ENCODE measurements at places on chromosomes 12 and 14.

- no peak for DNase-seq
These were observed 61.1 kb upstream of the PLBD1 start for GRCh38 chr12:14628771-14629170.

- DNase-seq = no peak
These were observed 972 bp downstream of the PTGDR start for GRCh38 chr14:52268279-52269061.

- no peak for DNase-seq
These were observed 905 bp downstream of the CISTR start for GRCh38 chr12:53750812-53751335.

- no peak for DNase-seq
These were observed 15.1 kb downstream of the DDX51 start for GRCh38 chr12:132129007-132129406.

DNA sequence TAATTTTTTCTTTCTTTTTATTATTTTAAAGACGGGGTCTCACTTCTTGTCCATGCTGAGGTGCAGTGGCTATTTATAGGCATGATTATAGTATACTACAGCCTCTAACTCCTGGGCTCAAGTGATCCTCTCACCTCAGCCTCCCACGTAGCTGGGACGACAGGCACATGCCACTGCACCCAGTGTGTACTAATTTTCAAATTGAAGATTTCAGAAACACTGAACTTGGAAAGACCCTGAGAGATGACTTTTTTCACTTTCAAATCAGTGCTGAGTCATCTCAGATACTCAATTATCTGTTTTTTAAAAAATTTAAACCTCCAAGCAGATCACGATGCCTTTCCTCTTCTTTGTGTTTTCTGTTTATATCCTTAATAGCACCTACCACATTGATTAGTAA is 53.7 kb upstream of the COCH start:
- no peak for DNase-seq

- no peak for DNase-seq
These were observed at the start of gene ADAM20 for GRCh38 chr14:70534904-70535303. TSS of gene ADAM20 (minus strand) at chr14:70535004. CDS start at chr14:70524757, 10,247 bp downstream.

DNA sequence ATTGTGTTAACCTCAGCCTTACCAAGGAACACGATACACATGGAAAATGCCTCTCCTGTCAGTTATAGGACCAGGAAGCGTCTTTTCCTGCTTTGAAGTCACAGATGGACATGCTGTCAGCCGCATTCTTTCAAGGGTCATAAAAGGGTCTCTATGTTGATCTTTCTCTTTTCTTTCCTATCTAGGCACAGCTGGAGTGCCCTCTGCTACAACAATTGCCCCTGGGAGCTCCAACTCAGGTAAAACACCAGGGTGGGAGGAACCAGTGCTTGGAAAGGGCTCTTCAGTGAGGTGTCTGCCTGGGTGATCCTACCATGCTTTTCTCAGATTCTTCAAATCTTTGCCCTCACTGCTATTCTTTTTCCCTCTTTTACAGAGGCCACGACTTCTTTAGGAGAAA is 157.4 kb upstream of the CNTN1 start:
- no peak for DNase-seq

DNA sequence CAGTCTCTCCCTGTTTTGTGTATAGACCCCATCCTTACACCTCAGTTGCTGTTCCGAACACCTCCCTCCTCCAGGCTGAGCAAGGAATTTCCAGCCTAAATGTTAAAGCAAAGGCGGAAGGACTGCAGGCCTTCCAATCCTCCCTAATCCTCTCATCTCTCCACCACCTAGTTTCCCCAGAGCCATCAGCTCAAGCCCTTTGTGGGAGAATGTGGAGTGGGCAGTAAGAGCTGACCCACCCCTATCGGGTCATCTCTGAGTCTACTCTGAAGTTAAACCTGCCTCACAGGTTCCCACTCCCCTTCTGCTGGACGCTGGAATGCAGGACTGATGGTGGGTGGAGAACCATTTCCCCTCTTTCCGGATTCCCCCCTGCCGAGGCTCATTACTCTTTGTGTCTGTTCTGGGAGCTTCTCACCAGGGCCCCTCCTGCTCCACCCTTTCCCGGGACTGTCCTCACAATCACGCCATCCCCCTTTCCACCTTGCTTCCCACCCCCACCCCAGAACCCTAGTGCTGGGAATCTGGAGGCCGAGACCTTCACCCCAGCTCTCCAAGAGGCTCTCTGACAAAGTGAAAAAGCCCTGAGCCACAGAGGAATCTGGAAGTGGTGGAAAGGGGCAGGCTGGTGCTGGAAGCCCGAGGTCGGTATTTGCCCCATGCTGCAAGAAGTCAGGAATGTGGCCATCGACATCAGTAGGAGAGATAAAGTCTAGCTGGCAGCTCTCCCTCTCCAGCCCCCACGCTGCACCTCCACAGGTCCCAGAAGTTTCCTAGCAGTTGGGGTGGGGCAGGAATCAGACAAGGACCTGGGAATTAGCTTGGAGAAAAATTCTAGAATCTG is 3.3 kb upstream of the KRT18 start:
- no peak for DNase-seq

DNA sequence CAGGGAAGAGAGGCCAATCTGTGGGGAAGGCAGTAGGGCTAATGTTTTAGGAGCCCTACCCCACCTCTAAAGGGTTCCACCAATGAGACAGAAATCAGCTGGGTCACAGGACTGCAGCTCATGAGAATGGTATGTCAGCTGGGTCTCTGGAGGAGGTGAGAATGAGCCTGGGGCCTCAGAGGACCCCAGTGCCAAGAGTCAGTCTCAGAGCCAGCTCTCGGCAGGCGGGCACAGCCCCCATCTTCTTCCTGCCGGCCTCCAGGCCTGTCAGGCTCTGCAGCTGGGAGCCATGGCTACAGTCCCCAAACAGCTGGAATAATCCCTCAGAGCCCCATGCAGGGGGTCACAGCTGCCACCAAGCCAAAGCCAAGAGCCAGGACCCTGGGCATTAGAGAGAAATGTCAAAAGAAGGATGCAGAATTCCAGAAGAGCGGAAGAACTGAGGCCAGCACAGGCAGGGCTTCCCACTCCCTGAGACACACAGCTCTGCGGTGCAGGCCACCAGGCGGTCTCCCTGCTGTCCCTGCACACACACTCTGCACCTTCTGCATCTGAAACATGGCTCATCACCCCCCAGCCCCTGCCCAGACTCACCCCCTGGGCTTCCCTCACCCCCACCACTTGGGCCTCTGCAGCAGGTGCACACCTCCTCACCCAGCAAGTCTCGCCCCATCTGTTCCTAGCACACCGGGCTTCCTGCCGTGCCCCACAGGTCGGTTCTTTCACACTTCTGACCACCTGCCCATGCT is 26.0 kb downstream of the ITPK1 start:
- DNase-seq = no peak

GRCh38 chr14:93742761-93743160 is 45.5 kb downstream of the PRIMA1 start:
- DNase-seq = no peak

DNA sequence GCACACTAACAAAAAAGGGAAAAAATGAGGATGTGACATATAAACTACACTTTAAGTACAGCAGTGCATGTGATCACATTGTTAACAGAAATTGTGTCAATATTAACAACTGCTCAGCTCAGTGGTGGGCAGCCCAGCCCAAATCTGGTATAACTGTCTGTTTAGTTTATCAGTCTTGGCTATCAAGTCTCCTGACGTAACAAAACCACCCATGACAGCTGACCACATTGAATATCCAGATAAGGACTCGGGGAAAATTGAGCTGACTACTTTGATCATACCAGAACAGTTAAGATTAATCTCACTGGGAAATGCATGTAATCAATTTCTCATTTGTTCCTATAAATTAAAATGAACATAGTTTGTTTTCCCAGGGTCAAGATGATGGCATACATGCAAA is 396.6 kb downstream of the SNAPC1 start:
- DNase-seq = no peak

DNA sequence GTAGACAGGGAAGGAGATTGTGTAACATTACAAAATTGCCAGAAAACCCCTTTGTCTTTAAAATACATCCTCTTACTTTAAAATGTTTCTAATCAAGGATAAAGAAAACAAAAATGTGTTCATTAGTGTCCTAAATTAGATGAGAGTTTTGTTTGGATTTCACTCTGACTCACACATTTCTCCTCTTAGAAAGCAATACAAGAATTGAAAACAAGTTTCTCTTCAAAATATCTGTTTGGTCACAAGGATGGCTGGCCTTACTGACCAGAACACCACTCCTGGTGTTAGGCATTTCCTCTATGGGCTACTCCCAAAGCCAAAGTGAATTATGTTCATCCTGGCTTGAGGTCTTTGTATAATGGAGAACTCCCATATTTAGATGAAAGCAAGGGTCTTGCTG is 6.4 kb downstream of the GUCY2C start:
- no peak for DNase-seq

GRCh38 chr14:85619851-85620250 is 89.9 kb downstream of the FLRT2 start:
- no peak for DNase-seq

DNA sequence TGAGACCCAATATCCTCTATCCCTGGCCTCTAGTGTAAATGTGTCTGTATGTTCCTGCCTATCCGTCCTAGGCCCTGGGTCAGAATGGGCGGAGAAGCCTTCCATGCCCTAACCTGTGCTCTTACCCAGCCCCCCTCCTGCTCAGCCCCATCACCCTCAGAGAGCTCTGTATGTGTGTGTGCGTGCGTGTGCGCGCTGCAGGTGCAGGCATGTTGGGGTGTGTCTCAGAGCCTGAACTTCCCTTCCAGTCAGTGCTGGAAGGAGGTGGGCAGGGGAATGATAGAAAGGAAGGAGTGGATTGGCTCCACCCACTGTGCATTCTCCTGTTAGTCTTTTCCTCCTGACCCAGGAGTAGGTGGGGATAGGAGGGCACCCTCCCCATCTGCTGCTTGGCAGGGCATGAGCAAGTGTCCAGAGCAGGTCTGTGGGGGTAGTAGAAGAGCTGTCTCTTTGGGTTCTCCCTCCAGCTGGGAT is 7.2 kb downstream of the NAB2 start:
- no peak for DNase-seq

GRCh38 chr12:76927170-76927784 is 48.5 kb upstream of the CSRP2 start:
- DNase-seq = no peak

DNA sequence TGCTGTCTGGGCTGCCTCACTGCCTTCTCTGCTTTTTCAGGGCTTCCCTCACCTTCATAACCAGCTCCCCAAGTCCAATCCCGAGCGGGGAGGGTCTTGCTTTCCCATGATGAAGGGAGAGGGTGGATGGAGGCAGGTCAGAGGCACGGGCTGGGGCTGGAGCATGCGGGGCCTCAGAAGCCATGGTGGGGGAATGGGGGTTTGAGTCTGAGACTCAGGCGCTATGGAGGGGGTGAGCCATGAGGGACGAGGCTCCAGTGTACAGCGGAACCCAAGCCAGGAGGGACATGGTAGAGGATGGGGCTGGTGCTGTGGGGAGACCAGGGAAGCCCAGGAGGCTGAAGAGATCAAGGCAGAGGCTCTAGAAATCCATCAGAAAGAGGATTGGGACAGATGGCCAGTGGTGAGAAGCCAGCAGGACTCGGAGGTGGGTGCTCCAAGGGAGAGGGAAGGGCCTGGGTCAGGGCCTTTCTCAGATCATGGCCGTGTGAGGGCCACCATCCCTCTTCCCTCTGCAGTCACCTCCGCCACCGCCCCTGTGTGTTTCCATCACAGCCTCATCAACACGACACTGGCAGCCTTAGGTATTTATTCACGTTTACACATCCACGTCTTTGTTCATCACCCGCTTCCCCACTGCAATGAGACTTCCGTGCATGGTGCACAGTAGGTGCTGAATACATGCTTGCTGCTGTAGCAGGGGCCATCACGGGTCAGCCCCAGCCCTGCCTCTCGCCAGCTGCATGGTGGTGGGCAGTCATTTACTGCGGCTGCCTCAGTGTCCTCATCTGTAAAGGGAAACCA is 144.7 kb downstream of the ADGRD1 start:
- DNase-seq = no peak

DNA sequence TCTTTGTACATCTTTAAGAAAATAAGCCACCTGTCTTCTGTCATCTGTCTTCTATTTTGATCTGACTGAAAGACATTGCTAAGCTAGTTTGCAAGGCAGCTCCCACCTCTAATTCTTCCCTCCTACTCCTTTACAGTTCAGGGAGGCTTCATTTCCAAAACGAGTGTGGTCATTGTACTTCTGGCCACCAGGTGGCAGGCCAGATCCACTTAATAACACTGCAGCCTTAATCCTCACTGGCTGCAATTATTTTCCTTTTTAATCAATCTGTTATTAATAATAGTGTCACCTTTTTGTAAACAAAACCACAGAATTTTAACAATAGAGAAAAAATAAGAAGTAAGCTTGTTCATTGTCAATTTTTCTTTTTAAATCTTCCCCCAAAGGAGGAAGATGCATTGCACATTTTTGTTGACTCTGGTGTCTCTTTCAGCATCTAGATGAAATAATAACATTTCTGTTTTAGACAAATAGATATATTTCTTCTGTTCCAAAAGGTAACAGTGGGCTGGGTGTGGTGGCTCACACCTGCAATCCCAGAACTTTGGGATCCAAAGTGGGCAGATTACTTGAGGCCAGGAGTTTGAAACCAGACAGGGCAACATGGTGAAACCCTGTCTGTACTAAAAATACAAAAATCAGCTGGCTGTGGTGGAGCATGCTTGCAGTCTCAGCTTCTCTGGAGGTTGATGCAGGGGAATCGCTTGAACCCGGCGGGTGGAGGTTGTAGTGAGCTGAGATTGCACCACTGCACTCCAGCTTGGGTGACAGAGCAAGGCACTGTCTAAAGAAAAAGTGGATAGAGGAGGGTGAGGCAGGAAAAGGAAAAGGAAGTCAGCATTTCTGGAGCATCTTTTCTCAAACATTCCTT is 23.3 kb downstream of the GABARAPL1 start:
- DNase-seq = no peak

- DNase-seq = no peak
These were observed 189.5 kb downstream of the TTC8 start for GRCh38 chr14:89013698-89014568.

DNA sequence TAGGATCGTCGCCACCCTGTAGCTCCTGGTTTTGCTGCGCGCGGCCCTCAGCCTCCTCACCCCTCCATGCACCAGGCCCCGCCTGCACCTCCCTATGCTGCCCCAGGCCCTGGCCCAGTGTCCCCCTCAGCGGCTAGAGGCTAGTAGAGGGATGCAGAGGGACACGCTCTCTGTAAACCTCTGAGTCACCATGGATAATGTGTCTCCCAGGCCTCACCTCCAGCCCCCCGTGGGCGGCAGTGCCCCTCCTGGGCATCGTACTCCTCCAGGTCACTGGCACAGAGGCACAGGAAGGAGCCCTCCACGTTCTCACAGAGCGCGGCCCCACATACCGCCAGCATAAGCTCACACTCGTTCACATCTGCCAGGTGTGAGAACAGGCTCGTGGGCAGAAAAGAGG is 12.3 kb downstream of the ISCA2 start:
- DNase-seq = no peak
